ENCODE measurements at places on chromosomes 5 and 9. TPM values are rescaled to one million over a fixed set of nuclear protein-coding genes. Genes with fewer than 3 reads are reported as not detected.

Gene ZNG1C
- total RNA-seq: 38.1 TPM

Gene ADAMTS12
- total RNA-seq: 18.6 TPM

Gene FOXI1
- total RNA-seq: not detected

Gene PCDHGB2
- total RNA-seq: 1.6 TPM

Gene NSG2
- total RNA-seq: not detected

Gene SPATA31E1
- not detected for total RNA-seq

Gene FAM81B
- total RNA-seq: not detected

Gene SLCO4C1
- not detected for total RNA-seq

Gene PFN3
- not detected for total RNA-seq

Gene BARHL1
- total RNA-seq: not detected

Gene DTWD2
- 3.4 TPM for total RNA-seq

Gene PKN3
- total RNA-seq: 1.4 TPM

Gene LSM11
- total RNA-seq: 4.7 TPM

Gene PCDHB15
- 0.70 TPM for total RNA-seq

Gene PCDHB10
- total RNA-seq: 0.68 TPM

Gene SLC6A19
- not detected for total RNA-seq

Gene IL17B
- total RNA-seq: not detected

Gene WDR38
- not detected for total RNA-seq

Gene DDX4
- not detected for total RNA-seq

Gene KIF20A
- 17.1 TPM for total RNA-seq

Gene TBC1D2
- total RNA-seq: 8.2 TPM

Gene ESM1
- 3.0 TPM for total RNA-seq

Gene SLCO6A1
- not detected for total RNA-seq

Gene GPR151
- total RNA-seq: not detected

Gene IRGM
- not detected for total RNA-seq

Gene AIF1L
- total RNA-seq: 1.3 TPM

Gene PCDHGB7
- total RNA-seq: 6.7 TPM

Gene EIF4E1B
- total RNA-seq: not detected

Gene AQP3
- 1.5 TPM for total RNA-seq

Gene ST8SIA4
- 0.15 TPM for total RNA-seq

Gene MARCOL
- not detected for total RNA-seq

Gene FOXD4
- 0.23 TPM for total RNA-seq

Gene SLC28A3
- total RNA-seq: 0.60 TPM

Measured in smooth muscle cell of the coronary artery (primary cell).